HS-5 (cell line): ENCODE measurements at places on chromosomes 3 and 15.

GRCh38 chr3:38987456-38987855 lies 64.3 kb downstream of the SCN11A start:
- no peak for DNase-seq

DNA sequence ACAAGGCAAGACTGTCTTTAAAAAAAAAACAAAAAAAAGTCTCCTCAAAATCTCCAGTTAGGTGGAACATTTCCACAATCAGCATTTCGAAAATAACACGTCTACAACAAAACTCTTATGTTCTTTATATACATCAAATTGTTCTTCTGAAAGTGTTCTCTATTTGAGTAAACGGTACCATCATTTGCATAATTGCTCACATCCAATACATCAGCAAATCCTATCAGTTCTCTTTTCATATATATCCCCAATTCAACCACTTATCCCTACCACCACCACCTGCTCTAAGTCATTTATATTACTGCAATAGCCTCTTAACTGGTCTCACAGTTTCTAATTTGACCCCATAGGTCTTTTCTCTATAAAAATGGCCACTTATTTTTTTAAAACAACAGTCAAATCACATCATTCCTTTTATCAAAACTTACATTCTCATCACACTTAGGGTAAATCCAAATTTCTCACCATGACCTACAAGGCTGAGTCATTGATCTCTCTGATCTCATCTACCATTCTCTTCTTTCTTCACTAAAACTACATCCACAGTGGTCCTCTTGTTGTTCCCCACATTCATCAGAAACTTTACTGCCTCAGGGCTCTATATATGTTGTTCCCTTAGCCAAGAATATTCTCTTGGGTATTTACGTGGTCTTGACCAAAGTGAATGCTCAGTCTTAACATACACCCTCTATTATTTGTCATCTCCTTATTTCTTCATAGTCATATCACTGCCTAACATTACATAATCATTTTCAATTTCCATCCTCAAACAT lies 237.0 kb downstream of the SCAPER start:
- DNase-seq, result no peak

- DNase-seq, result no peak
These were observed 47.5 kb downstream of the MYH15 start for GRCh38 chr3:108462899-108463298.

GRCh38 chr3:186129206-186129605 lies 20.3 kb upstream of the ETV5 start:
- no peak for DNase-seq

- DNase-seq, result no peak
These were observed 193.5 kb upstream of the ICE2 start for GRCh38 chr15:60672400-60672799.

DNA sequence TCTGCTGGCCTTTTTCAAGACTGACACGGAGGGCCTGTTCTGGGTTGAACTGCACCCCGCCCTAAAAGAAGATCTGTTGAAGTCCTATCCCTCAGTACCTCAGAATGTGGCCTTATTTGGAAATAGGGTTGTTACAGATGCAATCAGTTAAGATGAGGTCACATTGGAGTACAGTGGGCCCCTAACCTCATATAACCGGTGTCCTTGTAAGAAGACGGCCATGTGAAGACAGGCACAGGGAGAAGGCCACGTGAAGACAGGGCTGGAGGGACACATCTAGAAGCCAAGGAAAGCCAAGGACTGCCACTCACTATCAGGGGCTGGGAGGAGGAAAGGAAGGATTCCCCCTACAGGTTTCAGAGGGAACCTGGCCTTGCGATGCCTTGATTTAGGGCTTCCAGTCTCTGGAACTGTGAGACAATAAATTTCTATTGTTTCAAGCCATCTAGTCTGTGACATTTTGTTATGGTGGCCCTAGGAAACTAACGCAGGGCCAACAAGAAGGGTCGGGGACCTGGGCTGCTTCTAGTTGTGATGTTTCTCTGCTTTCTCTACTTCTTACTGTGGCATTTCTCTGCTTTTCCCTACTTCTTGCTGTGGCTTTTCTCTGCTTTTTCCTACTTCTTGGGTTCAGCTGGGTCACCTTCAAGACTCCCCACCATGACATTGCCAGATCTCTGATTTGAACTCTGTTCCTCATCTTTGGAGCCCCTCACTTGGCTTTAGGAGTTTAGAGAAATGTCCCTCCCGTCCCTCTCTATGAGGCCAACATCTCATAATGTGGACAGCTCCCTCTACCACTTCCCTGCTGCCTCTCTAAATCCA lies 4.8 kb upstream of the CCDC174 start:
- no peak for DNase-seq

- DNase-seq, result peak; percentile 92
These were observed 544.8 kb downstream of the AGBL1 start for GRCh38 chr15:86624261-86625036.

DNA sequence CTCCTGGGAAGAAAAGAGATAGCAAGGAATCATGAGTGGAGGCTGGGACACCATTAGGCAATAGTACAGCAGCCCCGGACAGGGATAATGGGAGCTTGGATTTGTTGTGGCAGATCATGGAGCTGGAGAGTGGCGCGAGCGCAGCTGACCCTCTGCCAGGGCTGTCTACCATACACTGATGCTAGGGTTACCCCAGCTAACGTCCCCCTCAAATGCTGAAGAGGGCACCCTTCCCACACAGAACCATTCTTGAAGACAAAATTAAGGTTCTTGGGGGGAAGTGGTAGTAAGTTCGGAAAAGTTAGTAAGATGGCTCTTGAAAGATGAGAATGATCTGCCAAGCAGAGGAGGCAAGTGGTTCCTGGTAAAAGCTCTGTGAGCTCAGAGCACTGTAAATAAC lies 61.1 kb downstream of the ST3GAL6 start:
- no peak for DNase-seq

- no peak for DNase-seq
These were observed 227.3 kb downstream of the SNRPN start for GRCh38 chr15:25182098-25182478.

DNA sequence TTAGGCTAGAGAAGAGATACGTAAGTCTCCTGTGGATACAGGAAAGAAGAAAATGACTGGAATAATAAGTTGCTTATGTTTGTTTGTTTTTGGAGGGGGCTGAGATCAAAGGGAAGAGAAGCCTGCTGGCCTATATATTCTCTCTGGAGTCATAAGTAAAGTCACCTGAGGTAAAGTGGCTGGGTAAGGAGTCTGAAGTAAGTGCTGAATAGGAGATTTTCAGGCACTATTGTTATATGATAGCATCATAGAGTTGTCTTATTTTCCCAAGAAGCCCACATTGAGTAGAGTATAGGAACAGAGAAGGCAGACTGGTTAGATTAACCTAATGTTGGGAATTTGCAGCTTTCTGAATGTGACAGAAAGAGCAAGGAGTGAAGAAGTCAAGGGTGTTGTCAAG lies 10.7 kb downstream of the TBC1D23 start:
- no peak for DNase-seq

DNA sequence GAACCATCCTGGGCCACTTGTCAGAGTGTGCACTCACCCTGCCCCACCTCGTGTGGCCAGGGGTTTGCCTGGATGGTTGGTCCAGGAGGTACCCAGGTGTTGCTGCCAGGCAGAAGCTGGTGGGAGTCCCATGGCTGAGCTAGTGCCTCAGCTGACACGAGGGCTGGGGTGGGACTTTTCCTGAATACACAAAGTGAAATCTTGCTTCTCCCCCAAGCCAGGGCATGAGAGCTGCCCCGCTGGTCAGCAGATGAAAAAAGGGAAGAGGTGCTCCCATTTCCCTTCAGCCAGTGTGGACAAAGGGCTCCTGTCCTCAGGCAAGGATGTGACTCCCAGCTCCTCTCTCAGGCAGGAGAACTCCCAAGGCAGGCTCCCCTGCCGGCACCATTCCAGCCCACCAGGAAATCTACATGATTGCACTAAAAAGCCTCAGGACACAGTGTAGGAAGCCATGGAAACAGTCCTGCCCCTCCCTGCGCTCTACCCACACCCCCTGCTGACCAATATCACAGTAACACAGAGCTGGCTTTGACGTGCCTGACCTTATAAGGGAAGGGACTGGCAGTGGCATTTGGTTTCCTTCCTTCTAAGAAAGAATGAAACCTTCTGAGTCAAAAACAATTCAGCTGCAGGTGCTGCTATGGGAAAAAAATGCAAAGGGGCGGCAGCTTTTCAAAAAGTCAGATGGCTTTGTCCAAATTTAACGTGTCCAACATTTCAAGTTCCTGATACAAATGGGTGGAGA lies 33.9 kb downstream of the MYO5C start:
- no peak for DNase-seq

- DNase-seq, result no peak
These were observed 835 bp upstream of the GMPPB start for GRCh38 chr3:49724586-49724985.

GRCh38 chr3:160016972-160017371 lies 28.3 kb downstream of the IL12A start:
- DNase-seq, result no peak

- peak; percentile 87 for DNase-seq
These were observed 271.8 kb upstream of the TPM1 start for GRCh38 chr15:62770752-62771151.

DNA sequence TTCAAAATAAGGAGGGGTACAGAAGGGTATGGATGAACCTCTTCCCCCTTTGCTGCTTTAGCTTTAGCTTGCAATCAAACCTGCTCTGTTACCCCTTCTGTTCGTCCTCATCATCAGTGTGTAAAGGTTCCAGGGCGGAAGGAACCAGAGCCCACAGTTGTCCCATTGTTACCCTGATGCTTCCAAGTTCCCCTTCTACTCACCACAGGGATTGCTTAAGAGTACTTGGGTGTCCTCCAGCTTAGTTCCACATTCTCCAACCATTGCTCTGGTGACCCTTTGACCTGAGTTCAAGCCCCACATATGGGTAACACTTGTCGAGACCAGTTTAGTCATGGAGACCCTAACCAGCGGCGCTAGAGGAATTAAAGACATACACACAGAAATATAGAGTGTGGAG lies 1080.1 kb upstream of the ALCAM start:
- DNase-seq, result no peak
